ENCODE measurements at places on chromosomes 2 and 18. TPM values are rescaled to one million over a fixed set of nuclear protein-coding genes. Genes with fewer than 3 reads are reported as not detected.

Gene SERPINB12
- not detected for total RNA-seq

DNA sequence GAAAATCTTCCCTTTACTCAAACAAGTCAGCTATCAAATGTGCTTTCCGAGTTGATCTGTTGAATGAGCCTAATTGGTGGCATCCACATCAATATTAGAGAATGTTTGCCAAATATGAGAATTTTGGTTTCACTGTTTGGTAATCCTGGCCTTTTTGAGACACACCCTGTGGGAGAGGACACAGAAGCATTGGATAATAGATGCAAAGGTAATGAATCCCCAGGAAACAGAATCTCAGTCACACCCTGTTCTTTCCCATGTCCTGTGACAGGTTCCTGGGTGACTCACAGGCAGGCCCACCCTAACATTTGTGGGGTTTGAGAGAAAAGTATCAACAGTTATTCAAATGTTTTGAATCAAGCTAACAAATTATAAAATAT is 99.8 kb upstream of the PELI1 start:
- no peak for DNase-seq

DNA sequence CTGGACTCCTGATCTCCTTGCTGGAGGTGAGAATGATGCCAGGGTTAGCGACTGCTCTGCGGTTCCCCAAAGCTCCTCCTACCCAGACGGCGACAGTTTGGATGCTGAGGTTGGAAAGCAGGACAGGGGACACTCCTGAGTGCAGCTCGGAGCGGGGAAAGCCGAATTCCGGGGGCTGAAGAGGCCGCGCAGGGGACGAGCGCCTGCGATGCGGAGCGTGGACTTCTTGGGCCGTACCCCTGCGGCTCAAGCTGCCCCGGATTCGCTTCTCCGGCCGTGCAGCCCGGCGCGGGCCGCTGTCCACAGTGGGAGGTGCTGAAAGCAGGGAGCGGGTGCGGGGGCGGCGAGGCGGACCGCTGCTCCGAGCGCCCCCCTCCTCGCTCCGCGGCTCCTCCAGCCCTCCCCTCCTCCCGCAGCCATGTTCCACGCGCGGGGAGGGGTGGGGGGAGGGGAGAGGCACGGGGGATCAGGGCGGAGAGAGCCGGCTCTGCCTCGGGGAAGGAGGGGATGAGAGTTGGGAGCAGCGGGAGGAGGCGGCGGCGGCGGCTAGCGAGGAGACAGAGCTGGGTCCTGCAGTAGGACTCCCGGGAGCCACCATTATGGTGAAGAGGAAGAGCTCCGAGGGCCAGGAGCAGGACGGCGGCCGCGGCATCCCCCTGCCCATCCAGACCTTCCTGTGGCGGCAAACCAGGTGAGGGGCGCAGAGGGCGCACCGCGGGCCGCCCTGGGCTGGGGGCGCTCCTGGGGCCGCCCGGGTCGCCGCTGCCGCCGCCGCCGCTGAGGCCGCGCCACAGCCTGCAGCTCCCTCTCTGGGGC is at the start of gene UNC80:
TSS of gene UNC80 (plus strand) at position 359 of the 816 bp plus-strand sequence. CDS start at position 600, 241 bp downstream.
- DNase-seq: peak; percentile 93

GRCh38 chr2:169323841-169324240 is 38.5 kb downstream of the LRP2 start:
- no peak for DNase-seq

GRCh38 chr2:96494188-96494587 is 11.0 kb downstream of the NEURL3 start:
- DNase-seq: no peak
